AG04450 (cell line): ENCODE measurements at places on chromosomes 3 and 15. TPM values are rescaled to one million over a fixed set of nuclear protein-coding genes. Genes with fewer than 3 reads are reported as not detected.
A peak's percentile ranks its signal among the peaks of the same experiment; 100 is the strongest.

The IGSF10 gene
- polyA plus RNA-seq = 0.02 TPM in 2 replicates

GRCh38 chr15:70351391-70351790, 253.7 kb upstream of the TLE3 start:
- no peak for DNase-seq

DNA sequence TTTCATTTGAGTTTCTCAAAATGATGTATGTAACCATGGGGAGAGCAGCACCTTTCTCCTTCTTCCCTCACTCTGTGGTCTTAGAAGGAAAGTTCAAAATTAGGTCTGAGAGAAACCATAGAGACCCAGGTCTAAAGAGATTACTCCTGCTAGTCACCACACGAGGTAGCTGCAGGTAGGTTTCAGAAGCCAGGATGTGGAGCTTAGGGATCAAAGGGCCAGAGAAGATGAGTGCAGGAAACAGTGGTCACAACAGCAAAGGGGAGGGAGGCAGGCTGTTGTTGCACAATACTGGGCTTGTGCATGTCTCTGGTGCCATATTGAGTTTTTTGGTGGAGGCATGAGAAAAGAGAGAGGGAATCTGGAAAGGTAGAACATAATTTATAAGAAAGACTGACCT, 583.6 kb downstream of the AGBL1 start:
- no peak for DNase-seq

GRCh38 chr15:25184356-25185155, 229.8 kb downstream of the SNRPN start:
- DNase-seq = no peak

DNA sequence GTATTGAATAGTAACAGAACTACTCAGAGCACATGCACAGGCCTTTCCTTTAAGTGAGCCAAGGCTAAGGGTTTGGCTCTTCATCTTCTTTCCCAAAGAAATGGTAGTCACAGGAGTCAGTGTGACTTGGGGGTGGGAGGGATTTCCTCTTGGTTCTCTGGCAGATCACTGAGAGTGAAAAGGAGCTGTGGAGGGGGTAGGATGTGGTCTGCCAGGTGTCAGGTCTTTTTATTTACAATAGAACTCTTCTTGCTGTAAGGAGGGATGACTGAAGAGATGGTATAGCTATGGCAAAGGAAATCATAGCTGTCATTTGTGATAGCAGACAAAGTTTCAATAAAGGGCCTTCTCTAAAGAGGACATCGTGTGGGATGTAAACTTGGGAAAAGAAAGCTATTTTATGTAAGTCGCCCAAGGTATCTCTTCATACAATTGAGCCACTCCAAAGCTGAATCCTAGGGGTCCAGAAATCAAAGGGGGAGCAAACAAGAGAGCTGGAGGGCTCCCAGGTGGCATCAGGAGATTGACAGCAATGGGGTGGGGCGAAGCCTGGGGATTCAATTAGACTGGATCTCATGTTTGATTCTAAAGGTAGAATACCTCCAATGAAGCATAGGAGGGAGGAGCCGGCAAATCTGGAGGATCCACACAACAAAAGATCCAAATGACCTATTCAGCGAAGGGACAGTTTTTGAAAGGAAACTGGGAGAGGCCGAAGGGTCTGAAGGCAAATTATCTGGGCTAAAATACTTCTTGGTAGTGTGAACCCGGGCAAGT, 20.0 kb upstream of the CHD2 start:
- no peak for DNase-seq

DNA sequence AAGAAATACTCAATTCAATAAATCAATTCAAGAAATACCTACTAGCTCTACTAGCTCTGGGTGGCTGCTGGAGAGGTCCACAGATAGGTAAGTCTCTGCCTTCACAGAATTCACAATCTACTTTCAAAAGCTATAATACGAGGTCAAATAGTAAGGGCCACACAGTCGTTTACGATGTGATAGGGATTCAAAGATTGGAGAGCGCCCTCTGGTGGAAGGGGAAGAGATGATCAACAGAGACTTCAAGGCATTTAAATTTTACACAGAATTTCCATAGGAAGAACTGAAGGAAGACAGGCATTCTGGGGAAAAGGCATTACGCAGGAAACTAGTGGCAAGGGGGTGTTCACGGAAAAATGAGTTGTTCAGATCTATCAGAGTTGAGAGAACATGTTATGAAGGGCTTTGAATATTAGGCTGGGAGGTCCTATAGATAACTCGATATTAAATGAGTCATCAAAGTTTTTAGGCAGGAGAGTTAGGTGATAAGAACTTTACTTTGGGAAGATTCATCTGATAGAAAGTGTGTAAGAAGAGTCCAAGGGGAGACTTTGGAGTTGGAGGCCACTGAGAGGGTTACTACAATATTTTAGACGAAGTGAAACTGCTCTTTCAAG, 128.8 kb downstream of the FRMD5 start:
- DNase-seq = peak; percentile 29

GRCh38 chr3:184129012-184129411, 6.1 kb upstream of the EIF2B5 start:
- DNase-seq = no peak

DNA sequence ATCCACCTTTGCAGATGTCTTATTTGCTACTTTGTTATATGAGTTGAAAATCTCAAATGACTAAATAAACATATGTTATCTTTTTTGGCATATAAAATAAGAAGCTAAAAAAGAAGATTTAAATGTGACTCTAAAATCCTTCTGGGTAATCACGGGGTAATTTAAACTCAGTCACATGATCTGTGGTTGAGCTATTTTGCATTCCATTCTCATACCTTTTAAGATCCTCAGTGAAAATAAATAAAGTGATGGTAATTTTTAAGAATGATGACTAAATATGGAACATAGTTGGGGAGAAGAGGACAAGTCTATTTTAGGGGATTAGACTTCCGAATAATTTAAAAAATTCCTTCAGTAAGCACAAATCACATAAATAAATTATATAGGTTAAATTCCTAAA, 1076.8 kb downstream of the TUSC7 start:
- no peak for DNase-seq

The LRRC49 gene
- polyA plus RNA-seq = 22.9 and 25.0 TPM in 2 replicates

DNA sequence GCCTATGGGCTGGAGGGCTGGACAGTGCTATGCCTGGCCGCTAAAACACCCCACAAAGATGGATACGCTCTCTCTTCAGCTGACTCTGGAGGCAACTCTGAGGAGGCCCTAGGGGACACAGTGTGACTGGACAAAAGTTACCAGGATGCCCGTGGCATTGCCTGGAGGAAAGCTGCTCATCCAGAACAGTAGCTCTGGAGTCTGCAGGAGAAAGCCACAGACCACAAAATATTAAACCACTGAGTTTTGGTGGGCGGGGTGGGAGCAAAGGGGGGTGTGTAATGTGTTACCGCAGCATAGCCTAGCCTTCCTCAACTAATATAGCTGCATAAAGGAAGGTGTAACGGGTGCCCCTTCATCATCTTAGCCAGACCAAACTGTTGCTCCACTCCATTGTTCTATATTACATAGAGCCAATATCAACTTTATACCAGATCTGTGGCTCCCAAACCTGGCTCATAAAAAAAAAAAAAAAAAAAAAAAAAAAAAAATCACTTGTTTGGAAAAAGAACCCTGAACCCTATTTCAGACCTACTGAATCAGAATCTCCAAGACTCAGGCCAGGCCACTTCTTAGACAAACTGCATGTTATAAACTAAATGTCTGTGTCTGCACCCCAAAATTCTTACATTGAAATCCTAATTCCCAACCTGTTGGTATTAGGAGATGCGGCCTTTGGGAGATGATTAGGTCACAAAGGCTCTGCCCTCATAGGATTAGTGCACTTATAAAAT, 132.6 kb downstream of the TNIK start:
- no peak for DNase-seq

DNA sequence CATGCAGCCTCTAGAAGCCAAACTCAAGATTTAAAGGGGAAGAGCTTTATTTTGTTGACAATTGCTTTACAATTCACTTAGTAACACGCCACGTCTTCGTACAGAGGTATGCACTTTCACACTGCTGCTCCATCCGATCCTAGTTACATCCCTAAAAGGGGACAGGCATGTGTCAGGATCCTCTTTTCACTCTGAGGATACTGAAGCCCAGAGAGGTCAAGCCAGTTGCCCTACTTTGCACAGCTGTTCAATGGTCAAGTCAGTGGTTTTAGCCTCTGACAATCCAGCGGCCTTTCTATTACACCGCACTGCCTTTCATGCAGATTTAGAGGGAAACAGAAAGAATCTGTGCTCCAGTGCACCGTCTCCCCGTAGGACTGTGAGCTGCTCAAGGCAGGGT, 44.9 kb upstream of the CHRNB4 start:
- DNase-seq = no peak

DNA sequence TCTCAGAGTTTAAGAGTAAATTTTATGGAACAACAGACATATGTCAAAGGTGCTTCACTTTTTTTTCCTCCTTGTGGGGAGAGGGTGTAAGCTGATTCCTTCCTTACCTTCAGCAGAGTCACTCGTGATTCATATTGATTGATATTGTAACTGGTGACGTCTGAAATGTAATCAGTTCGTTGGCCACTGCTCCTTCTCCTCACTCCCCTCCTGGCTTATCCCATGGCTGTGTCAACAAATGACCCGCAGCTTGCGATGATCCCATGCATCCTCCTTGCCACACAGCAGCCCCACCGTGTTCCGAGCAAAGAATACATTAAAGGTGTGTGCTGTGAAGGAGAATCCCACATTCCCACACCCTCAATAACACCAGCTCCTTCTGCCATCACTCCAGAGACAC, 7.3 kb downstream of the MGLL start:
- DNase-seq = no peak

- DNase-seq = peak; percentile 2
Measured at GRCh38 chr3:121574449-121574848, 6.7 kb downstream of the ARGFX start.

GRCh38 chr3:129003578-129004112, 2.5 kb downstream of the EFCC1 start:
- no peak for DNase-seq

DNA sequence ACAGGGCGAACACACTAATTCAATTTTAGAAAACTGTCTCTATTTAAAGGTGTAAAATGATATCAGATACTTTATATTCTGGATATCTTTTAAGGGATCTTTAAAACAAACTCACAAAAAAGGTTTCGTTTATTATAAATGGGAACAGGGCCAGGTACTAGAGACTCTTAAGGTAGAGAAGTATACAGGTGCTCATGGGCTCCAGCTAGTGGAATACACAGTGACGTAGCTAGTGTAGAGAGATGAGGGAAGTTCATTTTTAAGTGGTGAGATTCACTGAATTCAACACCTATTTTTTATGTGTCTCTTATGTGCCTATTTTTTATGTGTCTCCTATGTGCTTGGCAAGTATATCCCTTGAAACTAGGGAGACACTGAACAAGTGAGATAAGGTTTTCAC, 132.7 kb upstream of the FAM3D start:
- no peak for DNase-seq

- DNase-seq = no peak
Measured at GRCh38 chr3:135869439-135870105, 96.0 kb upstream of the PPP2R3A start.

The OIP5 gene
- polyA plus RNA-seq = 2.9 and 3.9 TPM in 2 replicates
